ENCODE measurements at places on chromosomes 5 and 9.

- DNase-seq = no peak
Measured at GRCh38 chr9:113584428-113585084, 121.0 kb downstream of the RGS3 start.

DNA sequence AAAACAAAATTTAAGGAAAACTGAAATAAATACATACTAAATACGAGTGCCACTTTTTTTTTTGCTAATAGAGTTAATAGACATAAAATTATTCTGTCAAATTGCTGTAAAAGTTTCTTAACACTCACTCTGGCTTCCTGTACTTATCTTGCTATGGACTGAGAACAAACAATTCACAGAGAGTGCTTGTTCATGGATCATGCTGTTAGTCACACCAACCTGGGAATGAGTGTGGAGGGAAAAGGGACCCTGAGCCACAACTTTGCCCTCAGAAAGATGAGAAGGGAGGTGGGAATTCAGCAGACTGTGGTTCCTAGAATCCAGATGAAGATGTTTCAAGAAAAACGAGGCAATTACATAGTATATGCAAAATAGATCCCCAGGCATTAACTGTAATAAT, 246.9 kb downstream of the FBXL7 start:
- DNase-seq = no peak

DNA sequence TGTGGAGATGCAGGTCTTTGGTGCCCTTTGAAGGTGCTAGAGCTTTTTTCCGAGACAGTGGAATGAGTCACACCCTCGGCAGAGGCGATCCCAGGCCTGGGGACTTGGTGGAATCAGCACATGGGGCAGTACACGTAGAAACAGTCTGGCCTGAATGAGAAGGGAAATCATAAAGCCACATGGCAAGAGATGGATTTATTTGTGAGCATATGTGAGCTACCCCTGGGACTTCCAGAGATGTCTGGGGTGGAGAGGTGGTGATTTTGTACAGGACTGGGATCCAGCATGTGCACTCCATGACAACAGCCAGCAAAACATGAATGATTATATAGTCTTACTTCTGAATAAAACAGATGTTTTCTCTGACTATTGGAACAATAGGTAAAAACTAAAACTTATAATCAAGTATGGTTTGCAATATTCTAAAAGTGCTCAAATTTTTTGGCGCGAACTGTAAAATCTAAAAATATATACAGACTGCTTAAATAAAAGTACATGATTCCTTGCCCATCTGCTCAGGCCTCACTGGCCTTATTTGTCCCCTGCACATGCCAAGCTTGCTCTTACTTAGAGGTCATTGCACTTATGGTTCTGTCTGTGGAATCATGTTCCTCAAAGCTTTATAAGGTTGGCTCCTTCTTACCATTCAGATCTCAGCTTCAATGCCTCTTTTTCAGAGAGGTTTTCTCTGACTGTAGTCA, 54.7 kb upstream of the SMARCA2 start:
- DNase-seq = no peak

- peak; percentile 2 for DNase-seq
Measured at GRCh38 chr5:92801911-92802310, 779.1 kb downstream of the NR2F1-AS1 start.

DNA sequence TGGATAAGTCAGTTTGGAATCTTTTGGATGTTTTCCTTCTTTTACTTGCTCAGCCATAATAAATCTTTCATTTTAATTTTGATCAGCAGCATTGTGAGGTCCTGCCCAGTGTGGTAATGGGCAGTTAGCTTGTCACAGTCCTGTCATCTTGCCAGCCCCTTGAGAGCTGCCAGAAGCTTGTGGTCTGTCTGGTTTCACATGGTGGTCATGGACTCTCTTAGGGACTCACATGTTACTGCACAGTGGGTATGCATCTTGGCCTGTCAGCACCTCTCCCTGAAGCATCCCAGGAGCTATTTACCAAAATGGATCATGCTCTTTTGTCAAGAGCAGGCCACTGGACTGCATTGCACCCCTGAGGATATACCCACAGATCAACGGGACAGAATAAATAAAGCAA, 60.3 kb downstream of the DAPK1 start:
- DNase-seq = peak; percentile 38

DNA sequence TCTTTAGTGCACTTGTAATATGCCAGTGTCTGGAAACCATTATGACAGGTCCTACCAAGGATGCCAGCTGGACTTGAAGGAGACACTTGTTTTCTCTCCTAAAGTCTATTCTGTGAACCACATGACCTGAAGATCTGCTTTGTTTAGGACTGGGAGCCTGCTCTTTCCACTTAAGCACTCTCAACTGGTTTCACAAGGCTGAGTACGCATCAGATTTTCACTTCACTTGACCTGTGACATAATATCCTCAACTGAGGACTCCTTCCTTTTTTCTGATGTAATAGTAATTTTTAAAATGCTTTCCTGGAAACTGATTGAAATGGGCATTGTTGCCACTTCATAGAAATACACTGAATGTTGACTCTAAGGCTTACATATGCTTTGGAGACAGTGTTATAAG, 52.2 kb downstream of the PDE8B start:
- DNase-seq = no peak

DNA sequence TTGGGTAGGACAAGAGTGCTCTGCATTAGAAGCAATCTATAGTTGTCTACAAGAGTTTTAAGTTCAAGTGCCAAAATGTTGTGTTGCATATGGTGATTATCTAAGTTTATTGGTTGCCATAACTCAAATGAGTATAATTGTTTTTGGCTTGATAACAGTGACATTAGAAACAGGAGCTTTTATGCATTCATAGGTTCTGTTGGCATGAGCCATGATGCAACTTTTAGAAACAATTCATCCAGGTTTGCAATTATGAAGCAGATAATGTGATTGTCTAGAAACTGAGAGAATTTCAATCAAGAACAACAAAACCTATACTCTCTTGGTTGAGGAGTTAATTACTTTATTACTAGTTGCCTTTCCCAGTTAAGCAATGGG, 137.0 kb downstream of the PBX3 start:
- peak; percentile 12 for DNase-seq

Measured in AG10803 (cell line).